ENCODE measurements at places on chromosomes 1 and 21.

DNA sequence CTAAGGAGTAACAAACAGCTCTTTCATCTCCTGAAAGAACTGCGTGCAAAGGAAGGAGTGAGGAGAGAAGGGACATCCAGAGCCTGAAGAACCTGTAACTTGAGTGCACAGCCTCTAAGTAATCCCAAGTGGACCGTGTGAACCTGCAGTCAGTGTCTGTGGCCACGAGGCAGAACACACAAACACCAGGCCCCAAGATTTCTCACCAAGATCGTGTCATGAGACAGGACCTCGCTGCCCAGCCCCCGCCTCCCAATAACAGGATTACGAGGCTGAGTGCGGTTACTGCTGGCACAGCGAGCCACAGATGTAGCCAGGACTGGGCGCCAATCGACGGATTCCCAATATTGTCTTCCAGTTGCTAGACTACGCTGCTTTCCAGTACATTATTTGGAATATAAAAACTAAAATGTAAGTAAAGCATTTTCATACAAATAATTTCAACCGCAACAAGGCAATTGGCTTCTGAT, 101.3 kb upstream of the SLC25A33 start:
- no peak for DNase-seq

GRCh38 chr1:67759692-67760029, 73.6 kb downstream of the GNG12 start:
- DNase-seq, result no peak

DNA sequence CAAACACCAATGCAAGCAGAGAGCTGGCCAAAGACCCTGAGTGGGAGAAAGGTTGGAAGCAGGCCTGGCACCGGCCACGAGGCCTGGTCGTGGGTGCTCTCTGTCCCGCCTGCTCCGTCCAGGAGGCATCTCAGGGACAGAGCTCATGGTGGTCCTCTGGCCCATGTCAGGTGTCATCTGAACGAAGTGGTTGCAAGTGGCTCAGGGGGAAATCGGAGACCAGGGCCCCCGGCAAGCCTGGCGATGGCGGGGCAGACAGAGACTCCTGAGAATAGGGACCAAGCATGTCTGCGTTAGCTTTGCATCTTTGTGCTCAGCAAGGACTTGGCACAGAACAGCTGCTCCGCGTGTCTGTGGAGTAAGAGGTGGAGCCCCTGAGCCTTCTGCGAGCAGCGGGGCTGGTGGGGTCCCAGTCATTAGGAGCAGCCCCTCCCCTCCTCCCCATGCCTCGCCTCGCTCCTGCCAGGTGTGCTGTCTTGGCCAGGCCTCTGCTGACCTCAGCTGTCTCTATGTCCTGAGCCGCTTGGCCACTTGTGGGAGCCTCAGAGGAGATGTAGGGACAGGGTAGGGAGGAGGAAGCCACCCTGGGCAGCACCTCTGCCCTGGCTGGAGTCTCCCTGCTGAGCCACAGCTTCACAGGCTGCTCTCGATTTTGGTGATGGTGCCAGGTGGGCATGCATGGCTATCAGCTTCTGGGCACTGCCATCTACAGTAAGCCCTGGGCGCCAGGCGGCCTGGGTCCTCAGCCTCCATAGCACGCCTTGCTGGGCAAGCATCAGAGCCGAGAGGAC, 362.9 kb upstream of the VAMP3 start:
- DNase-seq, result no peak

- no peak for DNase-seq
Measured at GRCh38 chr1:43402089-43402865, 12.6 kb downstream of the SZT2 start.

DNA sequence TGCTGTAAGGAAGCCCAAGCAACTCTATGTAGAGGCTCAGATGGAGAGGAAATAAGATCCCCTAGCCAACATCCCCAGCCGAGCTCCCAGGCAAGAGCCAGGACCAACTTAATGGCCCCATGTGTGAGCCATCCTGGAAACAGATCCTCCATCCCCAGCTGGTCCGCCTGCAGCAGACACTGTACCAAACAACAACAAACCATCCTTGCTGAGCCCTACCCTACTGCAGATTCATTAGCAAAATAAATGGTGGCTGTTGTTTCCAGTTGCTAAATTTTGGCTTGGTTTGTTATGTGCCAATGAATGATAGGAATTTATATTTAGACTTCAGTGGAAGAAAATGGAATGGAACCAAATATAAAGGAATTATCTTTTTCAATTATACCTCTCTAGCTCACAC, 43.9 kb downstream of the LMX1A start:
- DNase-seq, result no peak

DNA sequence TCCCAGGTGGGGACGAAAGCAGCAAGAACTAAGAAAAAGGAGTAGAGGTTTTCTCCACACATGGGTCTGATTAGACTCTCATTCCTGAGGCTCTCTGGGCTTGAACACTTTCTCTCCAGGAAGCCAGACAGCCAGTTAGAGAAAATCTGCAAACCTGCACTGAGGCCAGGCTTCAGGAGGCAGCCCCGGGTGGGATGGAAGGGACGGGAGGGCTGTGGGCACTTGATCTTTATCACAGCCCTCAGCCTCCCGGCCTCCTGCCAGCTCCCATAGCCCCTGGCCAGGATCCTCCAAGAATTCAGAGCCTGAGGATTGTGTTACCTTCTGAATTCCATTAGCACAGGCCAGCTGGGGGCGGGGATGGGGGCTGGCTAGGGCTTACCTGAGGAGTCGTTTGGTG, 40.1 kb downstream of the SERTAD4 start:
- DNase-seq, result no peak

DNA sequence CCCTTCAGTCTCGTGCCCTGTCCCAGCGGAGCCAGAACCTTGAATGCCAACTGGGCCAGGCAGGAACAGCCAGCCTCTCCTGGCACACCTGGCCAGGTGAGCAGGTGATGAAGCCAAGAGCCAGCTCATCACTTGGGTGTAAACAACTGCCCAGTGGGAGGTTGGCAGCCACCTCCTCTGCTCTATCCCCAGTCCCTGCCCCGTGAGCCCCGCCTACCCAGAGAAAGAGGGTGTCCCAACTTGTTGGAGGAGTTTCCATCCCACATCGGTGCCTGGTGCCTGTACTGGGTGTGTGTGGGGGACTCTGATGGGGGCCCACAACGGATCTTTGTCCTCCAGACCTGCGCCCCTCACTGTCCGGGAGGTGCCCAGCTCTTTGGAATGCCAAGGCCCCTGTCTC, 17.8 kb upstream of the FAM131C start:
- peak; percentile 45 for DNase-seq

DNA sequence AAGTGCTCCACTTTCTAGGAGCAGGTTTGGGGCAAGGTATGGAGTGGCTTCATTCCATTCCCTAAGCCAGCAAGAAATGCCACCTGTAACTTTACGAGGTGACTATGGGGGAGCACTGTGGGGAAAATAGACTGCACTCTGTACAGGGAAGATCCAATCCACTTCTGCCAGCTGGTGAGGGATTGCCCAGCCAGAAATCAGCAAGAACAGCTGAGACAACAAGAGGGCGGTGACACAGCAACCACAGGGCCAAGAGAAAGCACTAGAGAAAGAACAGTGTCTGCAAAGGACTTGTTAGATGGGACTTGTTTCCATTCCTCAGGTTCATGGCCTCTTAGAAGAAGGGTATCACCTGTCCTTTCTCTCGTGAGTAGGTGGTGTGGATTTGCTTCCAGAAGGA, 19.6 kb downstream of the CAPN8 start:
- peak; percentile 56 for DNase-seq

DNA sequence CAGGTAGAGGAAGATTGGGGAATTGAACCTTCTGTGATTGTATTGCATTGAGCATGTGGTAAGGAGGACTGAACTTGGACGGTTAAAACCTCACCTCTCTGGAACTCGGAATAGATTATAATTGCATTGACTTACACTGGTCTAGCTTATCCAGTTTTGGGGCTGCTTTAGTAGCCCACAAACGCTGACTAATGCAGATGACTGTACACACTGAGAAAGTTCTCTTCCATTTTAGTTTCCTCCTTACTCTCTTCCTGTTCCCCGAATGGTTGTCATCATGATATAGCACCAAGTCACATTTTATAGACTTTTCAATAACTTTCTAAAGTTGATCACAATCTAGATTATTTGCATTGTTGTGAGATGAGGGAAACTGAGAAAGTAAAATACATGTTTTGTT, 78.2 kb downstream of the NFIA start:
- DNase-seq, result no peak

DNA sequence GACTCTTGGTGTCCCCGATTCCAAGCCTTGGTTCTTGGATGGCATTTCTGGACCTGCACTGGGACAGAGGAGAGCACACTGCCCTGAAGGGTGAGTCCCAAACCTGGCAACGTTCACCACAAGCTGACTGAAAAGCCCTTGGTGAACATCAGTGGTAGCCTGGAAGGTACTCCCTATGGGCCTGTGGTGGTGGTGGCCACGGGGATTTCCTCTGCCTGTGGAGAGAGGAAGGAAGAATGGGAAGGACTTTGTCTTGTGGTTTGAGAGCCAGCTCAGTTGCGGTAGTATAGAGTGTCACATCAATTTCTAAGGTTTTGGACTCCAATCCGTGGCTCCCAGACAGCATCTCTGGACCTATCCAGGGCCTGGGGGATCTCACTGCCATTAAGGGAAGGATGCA, 50.7 kb downstream of the DNAH14 start:
- no peak for DNase-seq

DNA sequence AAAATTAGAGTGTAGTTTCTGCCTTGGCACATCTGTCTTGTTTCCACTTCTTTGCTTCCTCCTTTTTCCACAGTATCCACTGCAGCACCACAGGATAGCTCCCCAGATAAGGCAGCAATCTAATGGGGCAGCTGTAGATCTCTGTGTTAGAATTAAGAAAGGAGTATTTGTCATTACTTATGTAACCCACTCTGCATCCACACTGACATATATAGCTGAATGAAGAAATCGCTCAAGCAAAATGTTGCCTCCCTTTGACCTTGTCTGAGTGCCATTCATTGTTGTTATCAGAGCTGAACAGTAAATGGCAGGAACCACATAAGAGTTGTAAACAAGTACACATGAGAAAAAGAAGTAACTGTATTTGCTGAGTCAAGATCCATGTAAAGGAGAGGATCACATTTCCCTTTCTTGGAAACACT, 45.9 kb upstream of the DPH5 start:
- no peak for DNase-seq

DNA sequence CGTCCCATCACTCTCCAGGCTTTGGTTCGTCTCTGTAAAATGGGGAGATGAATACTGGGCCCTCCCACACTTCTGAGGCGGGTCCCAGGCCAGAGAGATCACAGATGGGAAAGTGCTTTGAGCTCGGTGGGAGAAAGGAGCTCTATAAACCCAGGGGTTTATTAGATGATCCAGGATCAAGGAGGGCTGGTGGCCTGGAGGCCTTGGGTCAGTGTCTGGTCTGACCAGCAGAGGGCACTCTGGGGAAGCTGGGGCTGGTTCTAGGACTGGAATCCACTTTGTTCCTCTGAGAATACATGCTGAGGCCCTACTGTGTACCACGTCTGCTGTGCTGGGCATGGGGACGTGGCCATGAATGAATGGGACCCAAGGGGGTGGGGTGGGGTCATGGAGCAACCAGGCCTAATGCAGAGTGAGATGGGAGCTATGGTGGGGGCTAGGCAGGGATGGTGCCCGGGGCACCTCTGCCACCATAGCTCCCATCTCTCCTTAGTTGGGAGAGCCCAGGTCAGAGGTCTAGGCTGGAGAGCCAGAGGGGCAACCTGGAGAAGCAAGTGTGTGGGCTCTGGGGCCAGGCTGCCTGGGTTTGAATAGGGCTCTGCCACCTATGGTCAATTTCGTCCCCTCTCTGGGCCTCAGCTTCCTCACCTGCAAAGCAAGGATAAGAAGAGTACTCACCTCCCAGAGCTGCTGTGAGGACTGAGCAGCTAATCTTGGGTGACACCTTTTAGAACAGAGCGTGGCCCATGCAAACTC, 9.0 kb upstream of the FAM131C start:
- DNase-seq, result peak; percentile 67

DNA sequence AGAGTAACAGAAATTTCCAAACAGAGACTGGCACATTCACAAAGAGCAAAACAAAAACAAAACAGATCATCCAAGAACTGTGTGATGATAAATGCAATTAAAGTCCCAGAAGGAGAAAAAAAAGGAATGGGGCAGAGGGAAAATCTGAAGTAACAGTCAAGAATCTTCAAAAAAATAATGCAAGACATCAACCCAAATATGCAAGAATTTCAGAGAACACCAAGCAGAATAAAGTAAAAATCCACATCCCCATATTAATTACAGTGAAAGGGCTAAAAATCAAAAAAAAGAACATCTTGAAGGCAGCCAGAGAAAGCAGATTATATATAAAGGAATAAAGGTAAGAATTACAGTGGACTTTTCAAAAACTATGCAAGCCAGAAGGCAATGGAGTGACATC, 67.1 kb downstream of the FOXJ3 start:
- no peak for DNase-seq

- DNase-seq, result no peak
Measured at GRCh38 chr1:40627987-40628902, 37.2 kb downstream of the RIMS3 start.

DNA sequence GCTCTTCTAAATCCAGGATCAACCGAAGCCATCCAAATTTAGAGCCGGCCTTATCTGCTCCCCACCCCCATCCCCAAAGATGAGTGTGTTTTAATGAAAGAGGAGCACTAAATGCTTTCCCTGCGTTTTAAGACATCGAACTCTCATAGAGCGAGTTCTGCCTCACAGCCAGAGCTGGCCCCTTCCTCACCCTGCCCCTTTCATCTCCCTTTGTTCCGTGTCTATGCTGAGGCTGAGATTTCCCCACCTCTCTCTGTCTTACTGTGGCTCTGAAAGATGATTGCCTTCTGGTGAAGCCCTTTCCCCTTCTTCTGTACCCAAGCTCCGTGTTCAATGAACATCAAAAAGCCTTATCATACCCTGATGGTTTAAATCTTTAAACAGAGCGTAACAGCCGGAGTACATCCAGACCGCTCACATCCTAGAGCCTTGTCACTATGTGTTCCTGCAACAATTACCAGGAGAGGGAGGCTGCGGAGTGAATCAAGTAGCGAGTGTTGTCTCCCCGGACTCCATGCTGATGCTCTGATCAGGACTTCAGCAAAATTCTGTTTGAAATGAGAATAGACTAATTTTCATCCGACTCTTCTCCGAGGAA, 110.1 kb downstream of the ZNF326 start:
- DNase-seq, result no peak
